ENCODE measurements at places on chromosomes 1 and 21.

- DNase-seq, result no peak
Measured at GRCh38 chr1:159817276-159818041, 9.2 kb upstream of the SLAMF8 start.

GRCh38 chr1:224615861-224616755 lies at the start of gene CNIH3:
Gene CNIH3 (plus strand): TSS chr1:224616317. CDS start chr1:224617175, 858 bp downstream.
- no peak for DNase-seq

DNA sequence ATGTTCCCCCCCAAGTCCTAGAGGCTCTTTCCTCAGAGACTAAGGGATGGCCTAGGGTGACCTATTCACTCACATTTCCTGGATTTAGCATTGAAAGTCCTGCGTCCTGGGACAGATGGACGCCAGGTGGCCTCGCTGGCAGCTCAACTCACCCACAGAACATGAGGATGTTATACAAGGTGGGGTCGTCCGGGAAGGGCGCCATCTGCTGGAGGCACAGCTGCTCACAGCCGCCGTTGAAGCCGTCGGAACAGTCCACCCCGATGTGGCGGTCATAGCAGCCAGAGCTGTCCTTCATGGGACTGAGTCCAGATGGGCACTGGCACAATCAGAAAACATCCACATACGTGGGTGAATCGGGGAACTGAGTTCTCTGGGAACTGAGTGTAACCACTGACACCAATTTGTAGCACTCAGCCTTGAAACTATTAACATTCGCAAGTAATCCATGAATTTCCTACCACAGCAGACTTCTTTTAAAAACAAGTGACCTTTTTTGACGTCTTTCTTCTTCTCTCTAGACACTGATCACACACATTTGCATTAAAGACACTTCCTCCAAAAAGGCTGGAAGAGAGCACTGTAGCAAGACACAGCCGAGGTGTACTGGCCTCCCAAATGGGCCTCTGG lies 215.4 kb downstream of the ASTN1 start:
- DNase-seq, result peak; percentile 34

GRCh38 chr1:162631546-162632191 lies 595 bp upstream of the DDR2 start:
- peak; percentile 58 for DNase-seq

- DNase-seq, result peak; percentile 14
Measured at GRCh38 chr1:212967801-212968200, 17.5 kb downstream of the VASH2 start.

DNA sequence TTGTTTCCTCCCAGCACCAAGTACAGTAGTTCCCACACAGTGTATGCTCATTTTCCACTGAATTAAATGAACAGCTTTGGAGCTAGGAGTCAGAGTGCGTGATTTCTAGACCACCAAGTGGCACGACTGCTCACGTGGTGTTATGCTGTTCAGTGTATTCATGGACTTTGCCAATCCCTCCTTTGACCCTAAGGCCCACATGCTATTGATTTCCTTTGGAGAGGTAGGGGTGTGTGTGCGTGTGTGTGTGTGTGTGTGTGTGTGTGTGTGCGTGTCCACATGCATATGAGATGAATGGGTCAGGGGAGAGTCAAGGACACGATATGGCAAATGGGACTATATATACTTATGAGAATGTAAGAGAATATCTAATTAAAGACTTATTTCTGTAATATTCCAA lies 177.2 kb downstream of the LMX1A start:
- DNase-seq, result no peak

DNA sequence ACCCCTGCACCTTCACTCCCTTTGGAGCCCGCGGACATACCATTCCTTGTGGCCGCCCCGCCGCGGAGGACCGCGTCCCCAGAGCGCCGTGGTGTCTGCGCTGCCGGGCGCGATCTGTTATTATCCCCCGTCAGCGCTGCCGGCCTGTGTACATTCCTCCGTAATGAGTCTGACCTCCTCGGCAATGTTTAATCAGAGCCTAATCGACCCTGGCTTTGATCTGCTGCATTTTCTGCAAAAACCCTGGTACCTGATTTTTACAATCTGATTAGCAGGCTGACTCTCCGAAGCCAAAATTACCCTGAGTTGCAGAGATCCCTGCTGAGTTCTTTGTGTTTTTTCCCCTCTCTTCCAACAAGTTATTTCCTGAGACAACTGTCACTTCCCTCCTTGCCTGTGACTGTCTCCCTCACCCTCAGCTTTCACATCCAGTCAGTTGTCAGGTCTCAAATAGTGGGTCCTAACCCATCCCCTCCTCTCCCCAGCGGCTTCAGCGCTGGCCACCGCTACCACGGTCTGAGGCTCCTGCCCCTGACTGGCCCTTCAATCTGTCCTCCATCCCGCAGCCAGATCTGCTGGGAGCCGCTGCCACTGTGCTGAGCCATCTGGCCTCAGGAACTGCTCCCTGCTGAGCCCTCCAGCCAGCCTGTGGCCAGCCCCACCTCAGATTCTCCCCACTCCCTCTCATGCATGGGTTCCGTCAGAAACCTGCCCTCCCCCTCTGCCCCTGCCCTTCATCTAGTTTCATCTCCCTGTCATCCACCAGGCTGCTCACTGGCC lies 53.5 kb downstream of the GLIS1 start:
- peak; percentile 83 for DNase-seq

GRCh38 chr1:149917571-149918144 lies at the start of gene SV2A:
Gene SV2A (minus strand): TSS chr1:149917844. CDS start chr1:149913840, 4,004 bp downstream.
- DNase-seq, result peak; percentile 90

DNA sequence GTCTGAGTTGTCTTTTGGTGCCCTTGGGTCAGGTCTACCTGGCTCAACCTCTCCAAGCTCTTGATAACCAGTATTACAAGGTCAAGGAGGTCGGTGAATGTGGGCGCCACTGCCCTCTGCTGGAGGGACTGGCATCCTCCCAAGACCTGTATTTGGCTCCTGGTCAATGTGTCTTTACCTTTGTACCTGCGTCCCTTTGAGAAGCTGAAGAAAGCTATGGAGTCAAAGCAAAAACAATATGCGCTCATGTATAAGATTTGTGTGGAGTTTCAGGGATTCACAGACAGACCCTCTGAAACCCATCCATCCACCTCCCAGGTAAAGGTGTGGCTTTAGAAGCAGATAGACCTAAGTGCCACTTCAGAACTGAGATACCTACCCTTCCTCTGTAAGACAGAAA lies 61.8 kb upstream of the NBL1 start:
- DNase-seq, result peak; percentile 12

GRCh38 chr1:9675393-9675792 lies 23.9 kb downstream of the PIK3CD start:
- DNase-seq, result no peak

DNA sequence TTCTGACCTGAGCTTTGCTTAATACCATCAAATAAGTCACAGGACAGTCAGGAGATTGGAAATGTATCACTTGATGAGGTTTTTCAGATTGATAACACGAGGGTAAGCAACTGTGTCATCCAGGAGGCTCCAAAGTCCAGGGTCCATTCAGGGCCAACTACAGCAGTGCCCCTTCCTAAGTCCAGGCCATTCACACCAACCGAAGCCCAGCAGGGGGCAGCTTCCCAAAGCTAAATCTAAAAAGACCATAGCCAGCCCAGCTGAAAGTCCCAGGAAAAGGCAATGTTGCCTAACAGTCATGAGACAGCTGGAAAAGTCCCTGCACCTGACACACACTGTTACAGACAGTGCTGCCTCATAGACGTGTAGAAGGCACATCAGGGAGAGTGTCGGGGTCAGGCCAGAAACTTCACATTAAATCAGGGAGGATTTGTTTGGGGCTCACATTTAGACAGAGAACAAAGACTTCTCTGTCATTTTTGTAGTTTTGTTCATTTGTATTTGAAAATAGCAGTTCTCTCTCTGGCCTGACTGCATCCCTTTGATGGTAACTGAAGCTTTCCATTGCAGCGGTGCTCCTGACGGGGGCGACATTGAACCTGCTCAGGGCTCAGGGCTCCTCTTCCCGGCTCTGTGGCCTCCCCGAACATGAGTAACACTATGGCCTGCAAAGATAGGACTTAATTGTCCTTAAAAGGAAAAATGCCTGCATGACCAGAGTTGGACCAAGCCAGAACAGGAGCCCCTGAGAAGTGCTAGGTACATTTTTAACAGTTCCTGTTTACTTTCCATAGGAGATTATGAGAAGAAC lies 200.4 kb downstream of the NRIP1 start:
- DNase-seq, result peak; percentile 73

GRCh38 chr1:64470665-64471217 lies 812 bp downstream of the CACHD1 start:
- DNase-seq, result no peak

GRCh38 chr1:87136607-87137341 lies 191.9 kb upstream of the LMO4 start:
- DNase-seq, result no peak

DNA sequence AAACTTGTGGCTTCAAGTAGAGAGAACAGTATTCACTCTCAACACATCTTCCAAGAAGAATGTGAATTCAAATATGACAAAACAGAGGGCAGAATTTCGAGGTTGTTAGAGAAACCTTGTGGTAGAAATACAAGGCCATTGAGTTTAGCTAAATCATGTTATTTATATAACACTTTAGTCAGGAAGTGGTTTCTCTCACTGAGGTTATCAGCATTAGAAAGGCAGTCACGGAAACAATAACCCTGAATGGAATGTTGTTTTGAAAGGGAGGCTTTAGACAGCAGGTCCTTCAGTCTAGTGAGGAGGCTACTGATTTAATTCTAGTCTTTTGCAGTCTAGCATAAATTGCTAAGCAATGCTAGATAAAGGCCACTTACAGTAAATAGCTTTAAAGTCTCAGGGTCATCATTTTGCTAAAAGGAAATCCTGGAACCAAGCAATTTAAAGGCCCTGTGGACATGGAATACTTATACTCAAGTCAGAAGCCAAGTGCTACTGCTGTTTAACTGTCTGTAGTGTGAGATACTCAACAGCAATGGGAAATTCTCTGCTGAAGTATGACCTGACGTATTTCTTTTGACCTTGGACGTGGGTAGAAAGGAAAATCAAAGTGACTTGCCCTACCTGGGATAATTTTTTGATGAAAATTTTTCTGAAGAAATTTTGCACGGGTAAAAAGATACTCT lies 89.0 kb upstream of the CHODL start:
- DNase-seq, result no peak

- DNase-seq, result no peak
Measured at GRCh38 chr21:36199021-36199420, 42.4 kb downstream of the DOP1B start.

DNA sequence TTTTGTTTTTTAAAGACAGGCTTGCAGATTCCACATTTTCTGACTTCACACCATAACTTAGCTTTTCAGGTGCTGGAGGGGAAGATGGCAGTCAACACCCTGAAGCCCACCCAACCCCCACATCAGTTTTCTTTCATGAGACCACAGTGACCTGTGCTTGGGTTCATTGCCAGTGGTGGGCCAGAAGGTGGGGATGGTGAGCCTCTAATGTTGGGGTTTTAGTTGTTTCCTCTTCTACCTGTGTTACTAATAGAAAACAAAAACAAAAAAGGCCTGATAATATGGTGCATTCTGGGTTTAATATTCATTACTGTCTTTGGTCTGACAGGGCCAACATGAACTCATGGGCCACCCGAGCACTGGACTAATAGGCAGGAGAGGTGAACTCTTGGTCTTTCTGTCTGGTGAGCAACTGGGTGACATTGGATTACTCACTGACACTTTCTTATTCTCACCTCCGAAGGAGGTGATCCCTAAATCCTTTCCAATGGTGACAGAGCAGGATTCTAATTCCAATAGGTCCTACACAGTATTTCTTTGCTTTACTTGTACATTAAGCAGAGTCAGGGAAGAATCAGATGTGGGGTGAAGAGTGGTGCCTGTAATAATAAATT lies 132.8 kb downstream of the CLIC6 start:
- DNase-seq, result peak; percentile 3

- DNase-seq, result no peak
Measured at GRCh38 chr1:167943541-167943940, 6.7 kb upstream of the MPC2 start.

DNA sequence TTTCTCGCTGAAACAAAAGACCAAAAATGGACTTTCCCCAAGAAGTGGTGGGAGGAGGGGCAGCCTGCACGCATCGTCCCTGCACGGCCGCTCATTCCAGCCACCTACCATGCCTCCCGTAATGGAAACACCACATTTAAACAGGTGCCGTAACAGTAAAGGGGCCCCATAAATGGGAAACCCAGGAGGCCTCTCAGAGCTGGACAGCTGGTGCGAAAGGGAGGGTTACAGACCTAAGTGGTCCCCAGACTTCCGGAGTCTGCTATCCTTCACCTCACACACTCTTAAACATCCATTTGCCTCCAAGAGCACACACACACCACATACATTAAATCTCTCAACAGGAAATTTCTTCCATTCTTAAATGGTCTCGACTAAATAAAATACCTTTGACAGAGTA lies 120.7 kb upstream of the SOD1 start:
- no peak for DNase-seq

DNA sequence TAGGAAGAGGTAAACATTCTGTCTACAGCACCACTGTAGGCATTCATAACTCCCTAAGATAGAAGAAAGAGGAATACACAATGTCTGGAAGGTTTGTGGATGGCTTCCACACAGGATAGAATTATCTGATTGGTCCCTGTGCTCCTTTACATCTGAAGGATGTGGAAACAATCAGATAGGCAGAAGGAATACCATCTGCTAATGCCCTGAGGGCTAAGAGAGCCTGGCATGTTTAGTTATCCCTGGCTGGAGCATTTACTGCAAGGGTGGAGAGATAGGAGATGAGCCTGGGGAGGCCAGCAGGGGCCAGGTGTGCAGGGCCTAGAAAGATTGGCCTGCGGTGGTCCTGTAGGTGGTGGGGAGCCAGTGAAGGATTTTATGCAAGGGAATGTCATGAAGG lies 8.6 kb upstream of the ACBD3 start:
- DNase-seq, result peak; percentile 47

DNA sequence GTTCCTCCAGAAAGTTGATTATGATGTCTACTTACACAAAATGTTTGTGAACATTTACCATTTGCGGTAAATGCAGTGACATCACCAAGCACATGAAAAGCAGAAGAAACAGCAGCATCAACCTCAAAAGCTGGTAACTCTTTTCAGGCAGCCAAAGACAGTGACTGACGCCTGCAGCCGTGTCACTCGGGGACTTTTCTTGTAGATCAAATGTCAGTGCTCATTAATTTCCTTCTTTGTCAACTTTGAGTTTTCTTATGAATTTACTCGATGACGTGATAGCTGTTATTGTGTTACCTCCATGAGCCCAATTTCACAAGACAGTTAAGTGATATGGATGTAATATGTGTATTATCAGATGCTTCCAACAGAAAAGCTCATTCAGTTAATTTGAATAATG lies 92.5 kb downstream of the RIPK4 start:
- no peak for DNase-seq
